ENCODE measurements at places on chromosomes 16 and 17.

DNA sequence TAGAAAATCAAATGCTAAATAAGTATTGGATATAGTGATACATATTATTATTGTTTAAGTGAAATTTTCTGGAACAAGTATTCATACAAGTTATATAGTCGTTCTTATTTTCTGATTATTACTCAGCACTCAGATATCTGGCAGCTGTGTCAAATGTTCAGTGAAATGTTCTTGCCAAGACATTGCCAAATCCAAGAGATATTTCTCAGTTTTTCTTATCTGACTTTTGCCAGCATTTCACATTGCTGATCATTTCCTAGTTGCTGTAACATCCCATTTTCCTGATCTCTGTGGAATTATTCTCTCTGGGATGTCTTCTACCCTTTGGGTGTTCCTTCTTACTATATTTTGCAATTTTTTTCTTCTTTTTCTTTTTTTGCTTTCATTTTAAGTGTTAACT lies 262.3 kb downstream of the KIF2B start:
- DNase-seq, result no peak

GRCh38 chr16:78376452-78376851 lies 277.0 kb downstream of the WWOX start:
- no peak for DNase-seq

- DNase-seq, result no peak
Observed at GRCh38 chr16:73354434-73354833, 306.5 kb upstream of the ZFHX3 start.

GRCh38 chr17:6269478-6269877 lies 165.4 kb downstream of the AIPL1 start:
- no peak for DNase-seq

GRCh38 chr16:85446951-85447692 lies 166.0 kb upstream of the GSE1 start:
- no peak for DNase-seq

- DNase-seq, result no peak
Observed at GRCh38 chr17:50986989-50987660, 121.0 kb upstream of the TOB1 start.

- DNase-seq, result no peak
Observed at GRCh38 chr16:86065711-86066110, 166.7 kb downstream of the IRF8 start.

GRCh38 chr17:7636163-7636562 lies 6.2 kb downstream of the SHBG start:
- DNase-seq, result no peak

DNA sequence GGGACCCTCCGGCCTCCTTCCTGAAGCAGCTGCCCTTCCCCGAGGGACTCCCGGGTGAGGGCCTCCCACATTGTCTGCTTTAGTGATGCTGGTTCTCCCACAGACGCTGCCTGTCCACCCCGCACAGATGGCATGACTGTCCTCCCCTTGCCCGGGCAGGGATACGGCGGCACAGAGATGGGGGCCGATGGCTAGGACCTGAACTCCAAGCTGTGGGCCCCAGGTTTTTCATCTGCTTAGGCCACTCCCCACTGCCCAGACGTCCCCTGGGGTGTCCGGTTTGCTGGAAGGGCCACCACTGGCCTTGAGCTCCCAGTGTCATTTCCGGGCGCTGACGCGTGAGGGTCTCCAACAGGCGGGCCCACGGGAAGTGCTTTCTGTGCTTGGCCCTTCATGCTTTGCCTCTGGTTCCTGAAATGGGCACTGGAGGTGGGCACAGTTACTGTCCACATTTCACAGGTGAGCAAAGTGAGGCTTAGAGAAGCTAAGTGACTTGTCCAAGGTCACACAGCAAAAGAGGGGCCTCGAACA lies 87.4 kb upstream of the CBX4 start:
- DNase-seq, result no peak

GRCh38 chr17:8818654-8819330 lies 19.6 kb upstream of the MFSD6L start:
- no peak for DNase-seq

DNA sequence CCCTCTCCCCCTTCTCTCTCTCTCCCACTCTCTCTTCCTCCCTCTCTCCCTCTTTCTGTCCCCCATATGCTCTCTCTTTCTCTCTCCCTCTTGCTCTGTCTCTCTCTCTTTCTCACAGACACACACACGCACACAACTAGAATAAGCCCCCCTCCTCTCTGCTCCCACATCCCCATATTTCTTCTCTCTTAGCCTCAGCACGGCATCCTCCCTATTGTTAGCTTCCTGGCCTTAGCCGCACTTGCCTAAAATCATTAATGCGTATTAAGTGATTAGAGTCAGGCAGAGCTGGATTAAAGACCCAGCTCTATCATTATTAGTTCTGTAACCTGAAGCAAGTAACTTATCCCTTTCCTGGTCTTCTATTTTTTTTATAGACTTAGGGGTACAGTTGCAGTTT lies 319.0 kb upstream of the C16orf82 start:
- DNase-seq, result no peak

- DNase-seq, result no peak
Observed at GRCh38 chr16:54879681-54880080, 51.0 kb upstream of the IRX5 start.

GRCh38 chr16:10465821-10466220 lies 80.0 kb downstream of the ATF7IP2 start:
- DNase-seq, result no peak

GRCh38 chr16:86558355-86559193 lies 3.5 kb upstream of the MTHFSD start:
- no peak for DNase-seq

DNA sequence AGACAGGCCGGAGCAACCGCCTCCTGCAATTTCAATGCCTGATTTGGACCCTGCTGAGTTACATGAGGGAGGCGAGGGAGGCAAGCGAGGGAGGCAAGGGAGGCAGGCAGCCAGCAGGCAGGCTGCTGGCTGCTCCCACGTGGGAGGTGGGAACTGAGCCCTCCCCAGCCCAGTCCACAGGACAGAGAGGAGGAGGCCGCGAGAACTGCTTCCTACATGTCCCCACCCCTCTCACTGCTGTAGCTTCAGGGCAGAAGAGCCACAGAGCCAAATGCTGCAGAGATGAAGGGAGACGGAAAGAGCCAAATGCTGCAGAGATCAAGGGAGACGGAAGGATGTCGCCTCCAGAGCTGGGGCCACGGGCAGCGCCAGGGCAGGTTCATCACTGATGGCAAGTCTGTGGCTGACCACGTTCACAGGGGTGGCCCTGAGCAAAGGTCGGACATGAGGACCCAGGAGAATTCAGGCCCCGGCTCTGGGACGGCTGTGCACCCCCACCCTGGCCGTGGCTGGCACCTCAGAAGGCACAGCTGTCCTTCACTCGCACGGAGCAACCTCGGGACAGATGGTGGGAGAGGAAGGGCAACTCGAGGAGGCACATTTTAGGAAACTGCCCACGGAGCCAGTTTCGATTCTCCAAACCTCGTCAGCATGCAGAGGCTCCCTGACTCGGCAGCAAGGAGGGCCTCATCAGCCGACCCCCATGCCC lies 21.5 kb downstream of the RPH3AL start:
- DNase-seq, result no peak

DNA sequence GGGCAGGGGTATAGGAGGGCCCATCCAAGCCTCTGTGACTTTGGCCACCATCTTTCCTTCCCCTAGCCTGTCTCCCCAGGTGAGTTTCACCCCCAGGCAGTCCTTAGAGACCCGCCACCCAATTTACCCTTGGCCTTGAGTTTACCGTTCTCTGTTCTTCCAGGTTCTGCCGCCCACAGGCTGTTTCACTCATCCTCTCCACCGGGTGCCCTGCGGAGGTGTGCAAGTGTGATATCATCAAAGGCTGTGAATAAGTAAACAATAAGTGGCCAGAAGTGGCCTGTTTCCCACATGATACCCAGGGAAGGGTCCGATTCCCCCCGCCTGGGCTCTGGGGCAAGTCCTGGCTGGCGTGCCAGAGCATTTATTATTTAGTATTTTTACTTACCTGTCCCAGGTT lies 15.1 kb upstream of the TLCD3B start:
- no peak for DNase-seq

DNA sequence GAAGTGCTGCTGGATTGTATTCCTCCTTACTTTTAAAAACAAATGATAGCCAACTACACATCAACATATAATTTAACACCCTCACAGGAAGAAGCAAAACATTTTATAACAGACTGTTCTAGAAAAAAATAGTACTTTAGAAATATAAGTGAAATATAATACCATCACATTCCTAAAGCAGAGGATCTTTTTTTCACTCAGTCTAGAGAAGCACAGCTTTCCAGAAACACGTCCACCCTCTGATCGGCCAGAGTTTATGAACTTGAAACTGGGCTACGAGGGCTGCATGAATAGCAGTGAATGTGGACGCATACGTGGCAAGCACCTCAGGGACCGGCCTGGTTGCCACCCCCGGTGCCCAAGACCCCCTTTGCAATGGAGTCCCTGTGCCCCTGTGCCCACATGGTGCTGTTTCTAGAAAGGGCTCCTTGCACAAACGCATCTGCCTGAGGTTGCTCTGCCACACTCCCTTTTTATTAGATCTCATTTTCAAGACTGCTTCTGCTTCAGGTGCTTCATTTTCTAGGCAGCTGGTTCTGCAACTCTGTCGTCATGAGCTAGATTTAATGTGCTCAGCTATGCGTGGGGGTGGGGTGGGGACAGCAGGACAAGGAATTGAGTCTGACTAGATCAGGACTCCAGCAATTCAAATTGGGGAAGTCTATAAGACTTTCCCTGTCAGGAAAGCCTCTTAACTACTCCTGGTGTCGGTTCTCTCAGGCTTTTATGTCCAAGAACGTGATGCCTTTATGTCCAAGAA lies 29.1 kb upstream of the ERN1 start:
- no peak for DNase-seq

DNA sequence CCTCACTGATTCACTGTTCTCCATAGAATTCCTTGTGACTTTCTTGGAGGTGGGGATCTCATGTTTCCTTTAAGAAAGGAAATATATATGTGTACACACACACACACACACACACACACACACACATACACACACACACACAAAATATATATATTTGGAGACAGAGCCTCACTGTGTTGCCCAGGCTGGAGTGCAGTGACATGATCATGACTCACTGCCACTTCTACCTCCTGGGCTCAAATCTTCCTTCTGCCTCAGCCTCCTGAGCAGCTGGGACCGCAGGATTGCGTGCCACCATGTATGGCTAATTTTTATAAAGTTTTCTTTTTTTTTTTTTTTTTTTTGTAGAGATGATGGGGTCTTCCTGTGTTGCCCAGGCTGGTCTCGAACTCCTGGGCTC lies 45.9 kb downstream of the CDH13 start:
- DNase-seq, result no peak

DNA sequence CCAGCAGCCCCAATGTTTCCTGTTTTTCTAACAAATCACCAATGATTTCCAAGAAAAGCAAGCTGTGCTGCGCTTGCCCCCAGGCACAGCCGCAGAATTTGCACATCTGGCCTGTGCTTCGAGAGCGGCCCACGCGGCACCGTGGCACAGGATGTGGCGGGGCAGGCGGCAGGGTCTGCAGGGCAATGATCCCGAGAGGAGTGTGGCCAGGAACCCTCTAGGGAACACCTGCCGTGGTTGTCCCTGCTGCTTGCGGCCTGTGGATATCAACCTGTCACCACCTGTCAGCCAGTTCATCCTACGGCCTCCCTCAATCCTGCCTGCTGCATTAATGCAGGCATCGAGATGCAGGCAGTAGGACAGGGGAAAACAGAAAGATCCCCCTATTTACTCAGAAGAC lies 24.0 kb downstream of the PIK3R5 start:
- no peak for DNase-seq

DNA sequence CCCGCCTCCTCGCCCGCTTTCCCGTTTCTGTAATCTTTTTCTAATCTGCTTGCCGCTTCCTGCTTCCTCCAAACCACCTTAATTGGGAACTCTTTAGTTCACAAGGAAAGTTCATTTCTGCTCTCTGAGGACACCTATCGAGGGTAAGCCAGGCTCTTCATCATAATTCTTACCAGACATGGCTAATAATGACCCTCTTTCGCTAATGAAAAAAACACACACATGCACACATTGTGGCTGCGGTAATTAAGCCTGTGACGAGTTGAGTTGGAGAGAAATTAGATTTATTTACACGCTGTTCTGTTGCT lies 100.6 kb downstream of the ZNF423 start:
- DNase-seq, result no peak

DNA sequence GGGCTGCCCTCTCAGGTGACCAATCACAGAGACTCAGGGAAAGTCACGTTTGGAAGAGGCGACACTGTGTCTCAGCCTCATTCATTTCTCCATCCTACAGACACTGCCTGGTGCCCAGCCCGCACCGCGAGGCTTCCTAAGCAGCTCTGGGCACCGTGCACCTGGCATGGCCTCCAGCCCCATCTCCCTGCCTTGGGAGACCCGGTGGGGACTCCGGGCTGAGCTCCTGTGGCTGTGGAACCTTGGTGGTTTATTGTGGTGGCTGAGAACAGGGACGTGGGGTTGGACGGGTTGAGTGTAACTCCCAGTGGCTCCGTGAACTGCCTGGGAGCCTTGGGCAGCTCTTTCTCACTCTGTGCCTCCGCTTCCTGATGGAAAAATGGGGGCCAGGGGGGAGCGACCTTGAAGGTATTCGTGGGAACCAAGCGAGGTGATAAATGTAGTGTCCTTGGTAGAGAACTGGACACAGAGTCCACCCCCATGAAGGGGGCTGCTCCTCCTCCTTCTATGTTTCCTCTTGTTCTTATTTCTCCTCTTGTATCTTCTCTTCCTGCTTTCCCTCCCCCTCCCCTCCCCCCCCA lies 215.4 kb downstream of the SEC14L1 start:
- DNase-seq, result no peak

- no peak for DNase-seq
Observed at GRCh38 chr17:73821665-73822064, 177.4 kb upstream of the SDK2 start.

DNA sequence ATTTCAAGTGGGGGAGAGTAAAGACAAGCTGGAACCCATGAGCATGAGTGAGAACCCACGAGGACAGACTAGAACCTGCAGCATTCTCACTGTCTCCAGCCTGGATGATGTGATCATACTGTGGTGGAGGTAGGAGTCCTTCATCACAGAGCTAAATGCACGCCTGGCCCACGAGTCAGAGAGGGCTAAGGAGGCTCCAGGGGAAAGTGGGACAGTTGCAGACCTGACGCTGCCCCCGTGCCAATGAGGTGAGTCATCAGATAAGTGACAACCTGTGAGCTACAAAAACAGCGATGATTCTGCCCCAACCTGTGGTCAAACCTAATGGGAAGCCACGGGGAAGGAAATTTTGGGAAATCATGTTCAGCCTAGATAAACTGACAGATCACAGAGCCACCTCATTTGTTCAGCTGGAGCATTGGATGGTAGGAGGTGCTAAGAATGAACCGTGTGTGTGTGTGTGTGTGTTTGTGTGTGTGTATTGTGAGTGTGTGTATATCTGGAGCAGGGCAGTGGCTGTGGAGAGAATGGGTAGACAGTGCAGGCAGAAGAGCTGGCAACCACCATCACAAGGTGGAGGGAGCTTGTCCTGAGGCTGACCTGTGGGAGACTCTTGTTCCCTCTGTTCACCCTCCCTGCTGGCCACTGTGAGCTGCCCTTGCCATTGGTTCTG lies 131.8 kb downstream of the UTP18 start:
- DNase-seq, result no peak

DNA sequence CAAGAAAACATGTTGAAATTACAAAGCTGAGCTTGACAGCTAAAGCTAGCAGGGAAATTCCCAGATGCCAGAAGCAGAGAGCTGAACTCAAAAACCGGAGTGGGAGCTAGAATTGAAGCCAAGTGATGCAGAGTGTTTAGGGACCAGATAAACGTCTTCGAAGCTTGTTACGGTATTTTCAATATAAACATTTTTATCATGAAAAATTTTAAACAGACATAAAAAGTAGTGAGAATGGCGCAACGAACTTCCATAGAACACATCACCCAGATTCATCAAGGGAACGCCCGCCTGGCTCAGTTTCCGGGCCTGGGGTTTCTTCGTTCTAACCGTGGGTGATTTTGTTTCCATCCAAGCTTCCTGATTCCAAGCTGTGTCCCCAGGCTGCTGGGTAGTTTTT lies 18.1 kb downstream of the SPNS2 start:
- DNase-seq, result no peak
